Activated CD4-positive, alpha-beta T cell treated with anti-CD3 and anti-CD28 coated beads for 36 hours (primary cell): ENCODE measurements at places on chromosomes 11 and 22. TPM values are rescaled to one million over a fixed set of nuclear protein-coding genes. Genes with fewer than 3 reads are reported as not detected.
A peak's percentile ranks its signal among the peaks of the same experiment; 100 is the strongest.

Gene EFCAB6
- 0.56 TPM for total RNA-seq

DNA sequence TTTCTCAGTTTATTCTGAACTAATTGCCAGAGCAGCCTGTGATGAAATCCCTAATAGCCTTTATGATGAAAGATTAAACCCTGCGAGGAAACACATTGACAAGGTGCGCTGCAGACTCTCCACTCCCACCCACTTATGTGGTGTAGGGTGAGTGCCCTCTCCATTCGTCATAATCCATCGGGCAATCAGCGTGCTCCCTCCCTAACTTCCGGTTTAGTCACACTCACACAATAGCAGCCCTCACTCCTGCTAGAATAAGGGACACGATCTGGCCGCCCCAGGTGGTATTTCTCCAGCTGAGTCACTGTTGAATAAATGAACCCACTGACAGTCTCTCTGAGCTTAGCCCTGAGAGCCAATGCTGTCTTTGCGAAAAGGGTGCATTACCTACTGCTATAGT lies 188.3 kb downstream of the OPCML start:
- no peak overlapping the region for H3K27ac ChIP-seq
- no peak overlapping the region for H3K4me3 ChIP-seq
- no peaks in the 10 kb centered on the region for H3K27me3 ChIP-seq
- no peaks in the 10 kb centered on the region for H3K4me1 ChIP-seq
- no peak for DNase-seq

- no peaks in the 10 kb centered on the region for H3K27me3 ChIP-seq
- H3K4me3 ChIP-seq, result no peak overlapping the region
- H3K4me1 ChIP-seq, result peaks cover 8% of the 10 kb centered on the region
- DNase-seq, result no peak
Observed at GRCh38 chr22:46892866-46893265, 130.4 kb downstream of the TBC1D22A start.

- H3K27ac ChIP-seq, result no peak overlapping the region
- H3K27me3 ChIP-seq, result peaks cover 7% of the 10 kb centered on the region
- DNase-seq, result no peak
- no peak overlapping the region for H3K4me3 ChIP-seq
Observed at GRCh38 chr22:33035272-33035863, 22.8 kb downstream of the SYN3 start.

DNA sequence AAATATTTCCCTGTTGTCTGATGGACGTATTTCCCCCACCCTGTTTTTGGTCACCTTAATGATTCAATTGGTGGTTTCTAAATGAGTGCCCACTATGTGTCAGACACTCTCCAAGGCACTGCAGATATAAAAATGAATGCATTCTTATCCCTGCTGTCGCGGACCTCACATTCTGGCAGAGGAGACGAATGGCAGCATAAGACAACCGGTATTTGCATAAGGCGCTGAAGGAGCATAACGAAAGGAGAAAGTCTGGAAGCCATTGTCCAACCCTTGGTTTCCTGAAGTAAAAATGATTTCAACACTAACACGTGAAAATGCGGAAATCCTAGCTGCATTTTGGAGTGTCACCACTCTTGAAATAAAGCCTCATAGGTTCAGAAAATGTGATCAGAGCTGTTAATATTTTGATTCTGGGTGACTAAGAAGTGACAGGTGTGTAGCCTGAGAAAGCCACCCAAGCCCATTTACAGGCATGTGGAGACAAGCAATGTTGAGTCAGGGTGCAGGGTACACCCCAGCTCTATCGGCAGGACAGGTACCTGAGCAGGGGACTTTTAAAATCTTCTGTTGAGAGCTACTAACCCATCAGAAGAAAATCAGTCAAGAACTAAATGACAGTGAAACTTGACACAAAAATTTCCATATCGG lies 10.1 kb upstream of the GAB2 start:
- peak overlapping the region; percentile 37 for H3K27ac ChIP-seq
- no peaks in the 10 kb centered on the region for H3K27me3 ChIP-seq
- H3K4me1 ChIP-seq, result peaks cover 32% of the 10 kb centered on the region
- peak; percentile 27 for DNase-seq

GRCh38 chr11:44096360-44097185 lies 1.1 kb downstream of the EXT2 start:
- H3K27me3 ChIP-seq, result no peaks in the 10 kb centered on the region
- H3K36me3 ChIP-seq, result no peaks in the 10 kb centered on the region
- no peak for DNase-seq
- peak overlapping the region; percentile 79 for H3K4me3 ChIP-seq

DNA sequence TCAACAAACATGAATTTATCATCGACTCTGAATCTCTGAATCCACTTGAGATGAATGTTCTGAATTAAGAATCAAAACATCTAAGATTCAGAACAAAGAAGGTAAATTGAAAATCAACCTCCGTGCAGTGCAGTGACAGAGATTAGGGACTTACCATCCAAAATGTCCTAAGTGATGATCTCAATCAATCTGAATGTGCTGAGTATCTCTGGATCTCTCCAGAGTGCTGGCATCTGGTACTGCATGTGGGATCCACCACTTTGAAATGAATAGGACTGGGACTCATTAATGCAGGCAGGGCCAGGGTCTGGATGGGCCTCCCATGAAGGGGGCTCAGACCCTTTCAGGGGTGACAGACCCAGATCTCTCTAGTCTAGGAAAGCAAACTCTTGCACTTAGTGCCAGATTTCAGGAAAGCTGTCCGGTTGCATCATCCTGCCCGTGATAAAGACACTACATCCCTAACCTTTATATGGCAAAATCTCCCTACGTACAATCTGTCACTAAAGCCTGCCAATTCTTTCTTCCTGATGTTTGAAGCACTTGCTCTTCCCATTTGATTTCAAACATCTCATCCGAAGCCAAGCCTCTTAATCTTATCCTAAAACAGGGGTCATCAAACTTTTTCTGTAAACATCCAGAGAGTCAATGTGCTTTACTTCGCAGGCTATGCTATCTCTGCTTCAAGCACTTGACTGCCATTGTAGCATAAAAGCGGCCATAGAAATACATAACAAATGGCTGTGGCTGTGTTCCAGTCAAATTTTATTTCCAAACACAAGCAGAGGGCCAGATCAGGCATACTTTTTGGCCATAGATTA lies 263.3 kb downstream of the LARGE1 start:
- no peaks in the 10 kb centered on the region for H3K4me1 ChIP-seq
- no peak for DNase-seq
- H3K36me3 ChIP-seq, result no peaks in the 10 kb centered on the region
- no peaks in the 10 kb centered on the region for H3K27me3 ChIP-seq
- no peak overlapping the region for H3K4me3 ChIP-seq
- no peak overlapping the region for H3K27ac ChIP-seq

DNA sequence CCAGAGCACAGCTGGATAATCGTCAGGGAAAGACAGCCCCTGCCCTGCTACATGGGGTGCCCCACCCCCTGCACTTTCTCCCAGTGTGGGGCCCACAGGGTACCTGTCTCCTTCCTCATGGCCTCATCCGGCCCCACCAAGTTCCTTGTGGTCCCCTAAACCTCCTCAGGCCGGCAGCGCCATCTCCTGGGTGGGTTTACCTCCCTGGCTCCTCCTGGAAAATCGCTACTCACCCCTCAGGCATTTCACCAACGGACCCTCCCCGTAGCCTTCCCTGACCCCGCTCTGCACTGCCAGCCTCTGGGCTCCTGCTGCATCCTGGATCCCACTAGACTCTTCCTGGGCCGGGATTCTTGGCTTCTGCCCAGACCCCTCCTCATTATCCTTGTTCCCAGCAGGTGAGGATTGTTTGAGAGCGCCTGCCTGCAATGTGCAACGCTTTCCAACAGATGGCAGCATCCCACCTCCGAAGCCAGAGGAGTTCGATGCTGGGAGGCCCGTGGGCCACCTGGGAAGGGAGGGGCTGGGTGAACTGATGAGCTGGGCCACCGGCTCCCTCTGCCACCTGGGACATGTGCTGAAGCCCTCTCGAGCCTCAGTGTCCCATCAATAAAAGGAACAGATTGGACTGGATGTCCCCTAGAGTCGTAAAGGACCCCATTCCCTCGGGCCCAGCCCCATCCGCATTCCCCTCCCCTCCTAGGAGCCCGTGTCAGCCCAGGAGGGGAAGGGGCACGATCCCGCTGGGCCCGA lies 44.2 kb upstream of the TTLL12 start:
- H3K4me3 ChIP-seq, result no peak overlapping the region
- peaks cover 4% of the 10 kb centered on the region for H3K4me1 ChIP-seq
- DNase-seq, result peak; percentile 83
- peaks cover 3% of the 10 kb centered on the region for H3K27me3 ChIP-seq

DNA sequence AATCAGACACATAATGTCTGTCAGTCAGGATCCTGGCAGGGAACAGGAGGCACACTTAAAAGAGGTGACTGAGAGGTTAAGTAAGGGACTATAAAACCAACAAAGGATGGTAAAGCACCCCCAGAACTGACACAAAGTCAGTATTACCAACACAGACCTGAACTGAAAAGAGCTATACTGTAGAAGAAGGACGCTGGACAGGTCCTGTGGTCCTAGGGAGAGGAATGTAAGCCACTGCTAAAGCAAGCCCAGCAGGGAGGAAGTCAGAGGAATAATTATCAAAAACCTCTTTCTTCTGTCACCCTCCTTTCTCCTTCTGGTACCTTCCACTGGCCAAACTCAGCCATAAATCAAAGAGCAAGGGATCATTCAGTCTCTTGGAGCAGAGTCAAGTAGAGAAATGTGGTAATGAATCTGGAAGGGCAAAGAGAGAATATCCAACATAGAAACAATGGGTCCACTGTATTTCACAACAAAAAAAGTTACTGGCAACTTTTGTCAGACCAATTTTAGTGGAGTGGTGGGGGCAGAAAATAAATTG lies 33.4 kb upstream of the ANGPTL5 start:
- H3K27me3 ChIP-seq, result no peaks in the 10 kb centered on the region
- DNase-seq, result no peak
- H3K4me3 ChIP-seq, result no peak overlapping the region
- H3K36me3 ChIP-seq, result peaks cover 3% of the 10 kb centered on the region

DNA sequence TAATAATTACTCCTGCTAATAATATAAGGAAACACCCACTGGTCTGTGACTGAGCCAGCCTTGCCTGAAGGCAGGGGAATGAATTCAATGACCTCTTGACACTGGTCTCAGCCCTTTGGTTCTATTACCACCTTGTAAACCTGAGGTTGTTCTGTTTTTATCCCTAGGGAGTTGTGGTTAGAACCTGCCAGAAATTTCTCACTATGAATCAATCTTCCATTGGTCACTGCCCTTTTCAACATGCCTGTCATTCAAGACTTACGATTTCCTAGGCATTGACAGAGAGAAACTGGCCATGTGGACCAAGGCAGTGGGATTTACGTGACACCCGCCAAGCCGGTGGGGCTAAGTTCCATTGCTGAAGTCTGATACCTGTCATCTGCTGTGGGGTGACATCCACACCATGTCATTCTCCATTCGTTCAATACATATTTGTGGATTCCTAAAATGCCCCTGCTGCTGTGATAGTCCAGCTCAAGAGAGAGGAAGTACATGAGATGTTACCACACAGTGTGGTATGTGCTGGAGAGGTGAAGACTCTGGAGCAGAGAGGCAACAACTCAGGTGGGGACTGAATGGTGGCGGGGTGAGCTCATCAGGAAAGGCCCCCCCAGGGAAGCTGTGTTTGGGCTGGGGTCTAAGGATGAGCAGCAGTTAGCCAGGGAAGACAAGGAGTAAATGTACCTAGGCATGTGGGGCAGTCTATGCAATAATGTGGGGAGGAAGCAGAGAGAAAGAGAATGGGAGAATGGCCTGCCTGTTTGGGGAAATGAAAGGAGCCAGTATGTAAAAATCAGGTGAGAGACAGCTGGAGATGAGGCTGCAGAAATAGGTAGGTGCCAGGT lies 15.2 kb upstream of the EHF start:
- H3K4me3 ChIP-seq, result no peak overlapping the region
- H3K27ac ChIP-seq, result no peak overlapping the region
- no peaks in the 10 kb centered on the region for H3K36me3 ChIP-seq
- no peak for DNase-seq

- no peak overlapping the region for H3K4me3 ChIP-seq
- peak; percentile 22 for DNase-seq
- peaks cover 4% of the 10 kb centered on the region for H3K27me3 ChIP-seq
- H3K27ac ChIP-seq, result no peak overlapping the region
- no peaks in the 10 kb centered on the region for H3K36me3 ChIP-seq
- H3K4me1 ChIP-seq, result peaks cover 17% of the 10 kb centered on the region
Observed at GRCh38 chr11:111598559-111598958, 3.7 kb upstream of the SIK2 start.
